ENCODE measurements at places on chromosomes 13 and 19.

DNA sequence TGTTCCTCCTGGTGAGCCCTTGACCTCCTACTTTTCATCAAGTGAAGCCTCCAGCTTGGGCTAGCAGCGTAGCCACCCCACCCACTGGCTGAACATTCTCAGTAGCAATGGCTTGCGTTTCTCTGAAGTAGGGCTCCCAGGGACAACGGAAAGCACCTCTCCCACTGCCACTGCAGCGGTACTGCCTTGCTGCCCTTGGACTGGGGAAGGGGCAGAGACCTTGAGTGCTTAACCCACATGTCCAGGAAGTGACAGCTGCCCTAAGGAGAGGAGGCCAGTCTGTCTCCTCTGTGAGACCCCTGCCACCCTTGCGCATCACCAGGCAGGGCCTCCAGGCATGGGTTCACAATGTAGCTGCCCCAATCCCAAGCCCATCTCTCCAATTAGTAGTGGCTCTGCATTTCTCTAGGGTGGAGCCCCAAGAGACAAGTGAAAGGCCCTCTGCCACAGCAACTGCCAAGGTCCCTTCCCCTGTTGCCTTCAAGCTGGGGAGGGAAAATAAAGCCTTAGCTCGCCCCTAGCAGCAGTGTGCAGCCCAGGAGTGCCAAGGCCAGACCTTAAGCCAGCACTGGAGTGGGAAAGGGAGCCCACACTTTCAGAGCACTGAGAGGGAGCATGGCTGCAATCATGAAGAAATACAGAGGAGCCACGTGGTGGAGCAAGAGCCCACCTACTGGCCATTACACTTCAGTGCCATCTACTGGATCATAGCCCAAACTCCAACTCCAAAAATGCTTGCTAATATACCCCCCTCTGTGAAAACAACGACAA is 175.9 kb upstream of the TRPC4 start:
- DNase-seq = peak; percentile 4

DNA sequence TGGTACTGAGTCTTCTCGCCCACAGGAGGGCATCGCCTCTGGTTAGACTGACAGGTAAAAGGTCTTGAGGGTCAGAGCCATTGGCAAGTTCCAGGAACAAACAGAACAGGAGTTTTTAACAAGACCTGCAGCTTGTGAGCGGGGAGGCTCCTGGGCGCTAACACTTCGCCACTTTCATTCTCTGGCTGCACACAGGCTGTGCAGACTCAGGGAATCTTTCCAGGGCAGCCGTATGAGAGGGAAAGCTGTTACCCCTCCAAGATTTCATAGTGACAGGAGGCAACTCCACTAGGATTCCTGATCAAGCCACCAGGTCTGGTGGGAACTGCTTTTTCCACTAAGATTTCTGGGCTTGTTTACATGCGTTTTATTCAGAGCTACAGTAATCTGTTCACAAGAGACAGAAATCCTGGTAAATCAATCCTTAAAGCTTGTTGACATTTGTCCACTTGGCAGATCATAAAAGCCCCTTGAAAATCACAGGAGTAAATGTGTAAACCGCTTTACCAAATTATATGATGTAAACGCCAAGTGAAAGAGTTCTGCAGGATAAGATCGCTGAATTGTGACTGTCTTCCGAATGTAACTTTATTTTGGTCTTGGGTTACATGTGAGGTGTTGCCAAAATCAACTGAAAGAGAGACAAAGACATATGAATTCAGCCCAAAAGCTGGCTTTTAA is 190.6 kb downstream of the MZT1 start:
- DNase-seq = no peak

DNA sequence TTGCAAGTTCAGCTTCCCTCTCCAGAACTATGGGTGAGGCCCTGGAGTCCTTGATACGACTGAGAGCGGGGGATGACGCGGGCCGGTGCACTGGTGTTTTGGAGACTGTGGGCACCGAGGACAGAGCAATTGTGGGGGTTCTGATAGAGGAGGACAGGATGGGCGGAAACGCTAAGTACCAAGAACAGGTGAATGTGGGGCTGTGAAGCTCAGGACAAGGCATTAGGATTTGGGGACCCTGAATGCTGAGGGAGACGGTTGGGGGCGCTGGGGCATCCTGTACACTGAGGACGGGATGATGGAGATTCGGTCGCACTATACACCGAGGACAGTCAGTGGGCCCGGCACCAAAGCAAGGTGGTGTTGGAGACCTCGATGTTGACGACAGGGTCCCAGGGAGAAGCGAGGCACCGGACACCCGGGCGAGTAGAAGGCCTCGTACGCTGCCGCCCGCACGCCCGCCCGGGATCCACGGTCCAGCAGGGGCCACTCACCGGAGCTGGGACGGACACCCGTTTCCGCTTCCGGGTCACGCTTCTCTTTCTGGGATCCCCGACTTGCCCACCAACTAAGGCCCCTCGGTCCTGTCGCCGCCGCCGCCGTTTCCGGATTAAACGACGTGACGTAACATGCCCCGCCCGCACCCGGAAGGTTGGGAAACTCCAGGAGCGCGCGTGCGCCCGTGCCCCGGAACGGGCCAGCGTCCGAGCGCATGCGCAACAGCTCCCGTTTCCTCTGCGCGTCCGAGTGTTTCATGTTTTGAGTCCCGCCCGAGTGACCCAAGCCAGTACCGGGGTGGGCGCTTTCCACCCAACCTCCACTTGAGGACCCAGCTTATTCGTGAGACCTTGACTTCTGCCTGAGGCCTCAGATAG is at the start of gene CHMP2A:
Gene CHMP2A, minus strand, starts transcription at position 612 of the 875 bp plus-strand sequence. CDS start 893 bp downstream, outside the sequence.
- DNase-seq = peak; percentile 99

- no peak for DNase-seq
These were observed 71.4 kb downstream of the DGKH start for GRCh38 chr13:42119875-42120274.

DNA sequence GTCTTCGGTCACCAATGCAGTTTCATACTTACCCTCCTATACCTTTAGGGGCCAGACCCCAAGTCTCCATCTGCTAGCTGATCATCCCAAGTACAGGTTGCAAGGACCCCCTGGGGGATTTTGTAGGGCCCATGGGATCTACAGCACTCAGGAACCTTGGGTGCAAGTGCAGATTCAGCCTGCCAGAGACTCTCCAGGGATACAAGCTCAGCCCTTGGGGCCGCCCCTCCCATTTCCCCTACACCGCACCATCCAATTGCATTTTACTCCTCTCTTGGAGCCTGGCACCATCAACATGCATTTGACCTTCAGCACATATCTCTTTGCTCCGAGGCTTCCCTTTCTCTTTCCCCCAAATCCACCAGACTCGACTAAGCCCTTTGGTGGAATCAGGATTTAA is 154.7 kb upstream of the ZNF536 start:
- DNase-seq = no peak

- DNase-seq = no peak
These were observed 127.5 kb upstream of the KLF5 start for GRCh38 chr13:72931311-72931710.

DNA sequence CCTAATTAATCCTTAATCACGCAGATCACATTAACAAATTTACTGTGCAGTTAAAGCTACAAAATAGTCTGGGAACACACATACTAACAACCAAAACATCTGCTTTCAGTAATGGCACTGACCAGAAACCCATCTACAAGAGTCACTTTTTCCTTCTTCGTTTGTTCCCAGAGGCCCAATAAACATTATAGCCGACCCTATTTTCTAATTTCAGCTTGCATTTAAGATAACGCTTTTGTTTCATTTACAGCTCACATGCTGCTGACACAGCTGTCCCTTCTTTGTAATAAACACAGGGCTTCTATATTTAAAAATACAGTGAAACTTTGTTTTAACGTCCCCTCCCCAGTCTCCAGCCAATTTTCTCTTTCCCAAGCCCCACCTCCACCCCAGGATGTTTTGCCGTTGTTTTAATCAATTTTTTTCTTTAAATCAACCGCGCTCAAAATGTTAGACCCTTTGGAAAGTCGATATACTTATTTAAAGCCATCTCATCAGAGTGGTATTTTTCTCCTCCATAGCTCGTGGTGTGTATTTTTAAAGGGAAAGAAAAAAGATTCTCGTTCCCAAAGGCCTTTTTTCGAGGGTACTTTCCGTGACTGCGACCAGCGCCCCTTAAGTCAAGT is 1.7 kb upstream of the WBP4 start:
- DNase-seq = no peak

DNA sequence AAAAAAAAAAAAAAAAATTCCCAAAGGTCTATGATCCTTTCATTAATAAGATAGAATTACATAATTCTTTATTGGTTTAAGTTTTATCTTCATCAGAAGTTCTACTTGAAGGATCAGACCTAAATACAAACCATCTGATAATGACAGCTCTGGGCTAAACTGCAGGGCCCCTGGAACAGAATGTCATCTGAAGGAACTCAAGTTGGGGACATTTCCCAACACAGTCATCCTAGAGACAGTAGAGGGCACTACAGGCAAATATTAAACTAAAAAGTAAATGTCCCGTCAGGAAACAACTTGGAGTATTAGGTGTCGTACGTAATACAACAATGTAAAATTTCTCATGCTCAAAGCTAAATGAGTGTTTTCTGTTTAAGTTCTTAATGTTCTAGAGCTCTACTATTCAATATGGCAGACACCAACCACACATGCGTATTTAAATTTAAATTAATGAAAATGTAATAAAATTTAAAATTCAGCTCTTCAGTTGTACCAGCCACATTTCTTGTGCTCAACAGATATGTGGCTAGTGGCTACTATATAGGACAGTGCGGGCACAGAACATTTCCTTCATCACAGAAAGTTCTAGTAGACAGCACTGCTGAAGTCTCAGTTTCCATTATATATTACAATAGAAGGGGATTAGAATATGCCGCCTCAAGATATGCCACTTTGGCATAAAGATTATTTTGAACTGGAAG is 21.8 kb upstream of the NAXD start:
- peak; percentile 71 for DNase-seq

DNA sequence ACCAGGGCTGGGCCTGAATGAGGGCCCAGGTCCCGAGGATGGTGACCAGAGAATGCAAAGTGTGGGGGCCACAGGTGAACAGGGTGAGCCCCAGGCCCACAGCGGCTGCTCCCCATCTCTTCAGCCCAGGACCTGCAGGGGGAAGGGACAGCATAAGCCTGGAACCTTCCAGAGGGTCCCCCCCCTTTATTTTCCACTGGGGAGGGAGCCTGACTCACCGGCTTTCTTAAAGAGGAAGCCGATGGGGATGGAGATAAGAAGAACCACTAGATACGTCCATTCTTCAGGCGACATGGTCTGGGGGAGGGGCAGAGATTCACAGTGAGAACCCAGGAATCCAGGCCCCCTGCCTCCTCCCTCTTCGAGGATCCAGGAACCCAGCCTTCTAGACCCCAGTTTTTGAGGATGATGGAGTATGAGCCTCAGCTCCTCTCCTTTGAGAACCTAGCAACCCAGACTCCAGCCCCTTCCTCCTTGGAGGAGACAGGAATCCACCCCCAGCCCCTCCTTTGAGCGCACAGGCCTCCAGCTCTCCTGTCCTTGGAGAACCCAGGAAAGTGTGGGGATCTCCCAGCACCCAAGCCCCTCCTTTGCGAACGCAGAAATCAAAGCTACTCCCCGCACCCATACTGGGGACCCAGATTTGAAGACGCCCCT is 1.0 kb downstream of the MBOAT7 start:
- peak; percentile 56 for DNase-seq

GRCh38 chr19:46404055-46404752 is 9.2 kb downstream of the CCDC8 start:
- DNase-seq = peak; percentile 68

DNA sequence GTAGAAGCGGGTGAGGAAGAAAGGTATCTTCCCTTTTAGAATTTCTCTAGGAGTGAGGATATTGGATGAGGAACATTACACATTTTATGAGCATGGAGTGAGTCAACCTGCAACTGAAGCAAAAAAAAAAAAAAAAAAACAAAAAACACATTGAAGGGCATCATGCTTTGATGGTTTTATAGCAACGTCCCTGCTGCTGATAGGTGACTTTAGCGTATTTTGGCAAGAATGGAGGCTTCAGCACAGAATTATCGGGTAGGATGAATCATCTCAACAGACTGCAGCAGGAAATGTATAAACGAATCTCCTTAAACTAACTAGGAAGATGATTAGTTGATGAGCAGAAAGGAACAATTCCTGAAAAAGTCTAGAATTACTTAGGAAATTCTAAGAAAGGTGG is 1359.6 kb upstream of the ATXN8OS start:
- DNase-seq = no peak

GRCh38 chr13:96397807-96398206 is 307.9 kb downstream of the HS6ST3 start:
- DNase-seq = no peak

DNA sequence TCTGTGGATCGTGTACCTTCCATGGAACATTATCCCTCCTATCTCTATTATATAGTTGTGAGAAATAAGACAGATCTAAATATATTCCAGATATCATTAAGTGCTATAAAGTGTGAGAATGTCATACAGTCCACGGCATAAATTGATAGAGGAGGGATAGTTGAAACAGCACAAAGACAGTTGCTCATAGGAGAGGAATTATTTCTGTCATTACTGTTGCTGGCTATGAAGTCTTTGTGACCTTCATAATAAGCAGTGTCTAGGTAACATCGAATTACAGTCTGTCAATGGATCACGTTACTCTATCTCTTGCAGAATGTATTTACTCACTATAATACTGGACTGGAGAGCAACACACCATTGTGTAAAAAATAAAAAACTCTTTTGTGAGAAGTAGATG is 671.5 kb upstream of the PCDH20 start:
- no peak for DNase-seq

GRCh38 chr13:24097667-24098066 is 62.9 kb upstream of the SPATA13 start:
- no peak for DNase-seq
